ENCODE measurements at places on chromosomes 3 and 15. TPM values are rescaled to one million over a fixed set of nuclear protein-coding genes. Genes with fewer than 3 reads are reported as not detected.

DNA sequence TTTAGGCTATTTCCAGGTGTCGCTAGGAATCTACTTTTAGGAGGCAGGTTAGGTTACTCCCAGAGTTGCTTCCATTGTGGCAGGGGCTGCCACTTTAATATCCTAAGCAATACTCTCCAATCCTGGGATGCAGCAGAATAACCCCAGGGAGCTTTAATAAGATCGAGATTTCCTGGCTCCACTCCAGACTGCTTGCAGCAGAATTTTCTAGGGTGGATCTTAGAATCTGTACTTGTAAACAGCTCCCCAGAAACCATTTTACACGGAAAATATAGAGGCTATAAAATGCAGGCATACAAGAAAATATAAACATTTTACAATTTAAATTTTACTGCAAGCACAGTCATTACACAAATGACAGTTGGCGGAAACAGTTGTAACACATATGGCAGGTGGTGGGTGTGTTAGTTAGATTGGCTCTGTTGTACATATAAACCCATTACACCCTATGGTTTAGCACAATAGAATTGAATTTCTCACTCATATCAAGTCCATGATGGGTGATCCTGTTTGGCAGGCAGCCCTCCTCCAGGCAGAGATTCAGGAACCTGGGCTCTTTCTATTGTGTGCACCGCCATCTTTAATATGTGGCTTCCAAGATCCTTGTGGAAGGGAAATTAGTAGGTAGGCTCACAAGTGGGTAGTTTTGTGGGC lies 35.0 kb upstream of the TNFAIP8L3 start:
- DNase-seq: no peak

Gene RAD51
- not detected for polyA plus RNA-seq

- DNase-seq: no peak
Measured at GRCh38 chr15:68232449-68232848, 2.9 kb upstream of the CLN6 start.

DNA sequence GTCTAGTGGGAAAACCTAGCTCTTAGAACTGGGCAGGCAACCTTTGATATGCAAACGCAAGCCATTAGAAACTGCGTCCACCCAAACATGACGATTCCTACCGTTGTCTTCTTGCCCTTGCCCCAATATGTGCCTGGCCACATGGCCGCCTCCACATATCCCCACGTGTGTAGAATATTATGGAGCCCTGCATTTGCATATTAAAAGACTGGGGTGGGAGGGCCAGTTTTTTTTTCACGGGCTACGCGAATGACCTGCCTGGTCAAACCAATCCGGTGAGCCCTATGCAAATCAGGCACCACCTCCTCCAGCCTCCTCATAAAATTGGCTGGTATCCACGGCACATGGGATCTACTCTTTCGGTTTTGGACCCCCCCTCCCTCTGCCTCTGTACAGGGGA lies 381.0 kb upstream of the RGMA start:
- DNase-seq: no peak

- DNase-seq: peak; percentile 87
Measured at GRCh38 chr3:124772081-124772831, 42.0 kb downstream of the UMPS start.

- no peak for DNase-seq
Measured at GRCh38 chr15:73857193-73857920, 16.0 kb upstream of the TBC1D21 start.

Gene GXYLT2
- polyA plus RNA-seq: 0.39 TPM

DNA sequence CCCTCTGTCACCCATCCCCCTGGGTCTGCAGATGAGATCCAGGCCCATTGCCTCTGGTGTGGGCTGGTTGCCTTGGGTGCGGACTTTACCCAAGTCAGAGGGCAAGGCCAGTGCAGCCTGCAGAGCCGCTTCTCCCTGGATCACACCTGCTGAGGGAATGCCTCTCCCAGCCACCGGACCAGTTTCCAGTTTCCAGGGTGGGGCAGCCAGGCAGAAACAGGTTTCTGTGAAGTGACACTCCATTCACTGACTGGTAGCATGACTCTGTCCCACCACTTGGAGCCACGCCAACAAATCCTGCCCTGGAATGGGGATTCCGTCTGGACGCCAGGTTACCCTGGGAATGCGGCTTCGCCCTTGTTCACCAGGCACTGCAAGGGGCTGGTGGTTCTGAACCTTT lies 30.0 kb downstream of the PAQR5 start:
- DNase-seq: peak; percentile 42

Gene CNTN3
- 3.8 TPM for polyA plus RNA-seq

Gene PLSCR5
- not detected for polyA plus RNA-seq

- DNase-seq: no peak
Measured at GRCh38 chr3:36837089-36837488, 72.7 kb upstream of the DCLK3 start.

GRCh38 chr3:179701176-179701827 lies 48.5 kb downstream of the USP13 start:
- no peak for DNase-seq

DNA sequence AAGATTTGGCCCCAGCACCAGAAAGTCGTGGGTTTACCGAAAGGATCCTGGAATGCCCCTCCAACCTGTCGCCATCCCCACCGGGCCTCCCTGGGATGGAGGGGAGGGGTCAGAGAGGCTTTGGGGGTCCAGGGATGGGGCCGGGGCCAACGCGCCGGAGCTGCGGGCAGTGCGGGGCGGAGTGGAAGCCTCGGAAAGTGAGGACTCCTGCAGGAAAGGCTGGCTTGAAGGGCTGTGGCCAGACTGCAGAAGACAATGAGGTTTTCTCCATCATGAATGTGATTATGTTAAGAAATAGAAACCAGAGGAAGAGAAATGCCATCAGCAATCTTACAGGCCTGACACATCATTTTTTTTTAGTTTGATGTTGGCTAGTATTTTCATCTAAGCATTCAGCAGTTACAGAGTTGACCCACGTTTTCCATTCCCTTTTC lies 738 bp downstream of the YEATS2 start:
- DNase-seq: peak; percentile 61

- no peak for DNase-seq
Measured at GRCh38 chr3:185781759-185782158, 43.1 kb downstream of the IGF2BP2 start.
